AG04450 (cell line): ENCODE measurements at places on chromosomes 1 and 21.

- DNase-seq = no peak
Measured at GRCh38 chr1:33328817-33329216, 7.9 kb upstream of the A3GALT2 start.

DNA sequence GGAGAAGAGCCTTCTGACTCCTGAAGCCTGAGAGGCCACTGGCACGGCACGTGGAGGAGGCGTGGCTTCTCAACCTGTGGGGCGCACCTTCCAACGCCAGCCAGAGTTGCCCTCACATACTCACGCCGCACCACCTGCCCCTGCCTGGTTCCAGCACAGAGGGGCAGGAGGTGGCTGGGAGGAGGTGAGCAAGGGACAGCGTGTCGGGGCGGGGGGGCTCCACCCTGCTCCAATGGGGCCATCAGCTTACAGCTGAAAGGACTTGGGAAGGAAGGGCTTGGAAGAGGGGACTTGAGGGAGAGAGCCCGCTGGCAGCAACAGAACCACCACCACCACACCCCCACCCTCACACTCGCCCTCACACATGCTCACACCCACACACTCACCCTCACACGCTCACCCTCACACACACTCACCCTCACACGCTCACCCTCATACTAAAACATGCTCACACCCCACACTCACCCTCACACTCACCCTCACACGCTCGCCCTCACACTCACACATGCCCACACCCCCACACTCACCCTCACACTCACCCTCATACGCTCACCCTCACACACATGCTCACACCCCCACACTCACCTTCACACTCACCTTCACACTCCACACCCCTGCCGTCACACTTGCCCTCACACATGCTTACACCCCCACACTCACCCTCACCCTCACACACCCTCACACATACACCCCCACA is 41.6 kb upstream of the EDN2 start:
- no peak for DNase-seq

- no peak for DNase-seq
Measured at GRCh38 chr1:109199710-109200109, 14.0 kb upstream of the SARS1 start.

- DNase-seq = no peak
Measured at GRCh38 chr1:55641947-55642346, 426.8 kb upstream of the USP24 start.

DNA sequence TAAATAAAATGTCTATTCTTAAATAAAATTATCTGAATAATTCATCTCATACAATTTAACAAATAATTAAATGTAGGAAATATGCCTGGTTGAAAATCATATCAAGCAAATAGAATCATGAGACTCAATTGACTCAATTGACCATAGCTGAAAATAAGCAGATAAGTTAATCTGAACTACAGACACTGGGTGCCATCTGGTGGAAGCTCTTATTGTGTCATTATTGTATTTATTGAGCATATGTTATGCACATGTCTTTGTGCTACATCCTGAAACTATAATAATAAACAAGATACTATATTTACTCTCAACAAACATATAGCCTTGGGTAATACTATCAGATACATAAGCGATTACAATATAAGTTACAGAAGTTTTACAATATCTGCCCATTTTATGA is 41.0 kb downstream of the BRINP3 start:
- DNase-seq = peak; percentile 30

- DNase-seq = no peak
Measured at GRCh38 chr1:70429219-70429618, 18.2 kb downstream of the CTH start.

DNA sequence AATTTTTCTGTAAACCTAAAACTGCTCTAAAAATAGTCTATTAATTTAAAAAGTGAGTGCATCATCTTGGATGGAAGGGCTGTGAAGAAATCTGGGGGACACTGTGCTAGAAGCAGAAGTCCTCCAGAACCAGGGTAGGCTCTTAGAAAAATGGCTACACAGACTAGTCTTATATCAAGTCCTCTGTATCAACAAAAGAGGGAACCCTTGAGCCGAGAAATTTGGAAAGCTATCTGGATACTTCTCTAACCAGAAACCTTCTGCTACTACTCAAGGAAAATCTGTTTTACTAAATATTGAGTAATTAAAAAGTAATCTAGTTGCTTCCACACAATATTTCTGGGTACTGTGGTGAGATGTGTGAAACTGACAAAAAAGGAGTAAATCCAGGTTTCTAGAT is 92.1 kb downstream of the WDR3 start:
- no peak for DNase-seq

- no peak for DNase-seq
Measured at GRCh38 chr1:147745271-147745670, 15.1 kb downstream of the GJA5 start.

GRCh38 chr1:216410026-216410425 is 13.2 kb downstream of the USH2A start:
- no peak for DNase-seq

DNA sequence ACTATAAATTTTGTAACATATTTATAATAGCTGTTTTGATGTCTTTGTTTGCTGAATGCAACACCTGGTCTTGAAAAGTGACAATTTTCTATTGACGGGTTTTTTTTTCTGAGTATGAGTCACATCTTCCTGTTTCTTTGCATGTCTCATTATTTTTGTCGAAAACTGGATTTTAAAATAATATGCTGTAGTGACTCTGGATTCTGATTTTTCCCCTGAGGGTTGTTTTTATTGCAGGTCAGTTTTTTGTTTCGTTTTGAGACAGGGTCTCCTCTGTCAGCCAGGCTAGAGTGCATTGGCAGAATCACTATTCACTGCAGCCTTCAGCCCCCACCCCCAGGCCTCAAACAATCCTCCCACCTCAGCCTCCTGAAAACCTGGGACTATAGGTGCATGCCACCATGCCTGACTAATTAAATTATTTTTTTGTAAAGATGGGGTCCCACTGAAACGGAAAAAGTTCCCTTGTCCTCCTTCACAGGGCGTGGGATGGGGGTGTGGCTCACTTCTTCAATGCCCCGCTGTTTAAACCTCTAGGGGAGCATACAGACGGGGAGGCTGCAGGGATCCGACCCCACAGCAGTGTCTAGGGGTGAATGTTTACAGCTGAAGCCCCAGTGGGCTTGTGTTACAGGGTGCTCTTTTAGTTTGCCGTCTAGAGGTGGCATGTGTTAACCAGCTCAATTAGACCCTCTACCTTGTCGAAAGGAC is 11.3 kb upstream of the PPIE start:
- no peak for DNase-seq

DNA sequence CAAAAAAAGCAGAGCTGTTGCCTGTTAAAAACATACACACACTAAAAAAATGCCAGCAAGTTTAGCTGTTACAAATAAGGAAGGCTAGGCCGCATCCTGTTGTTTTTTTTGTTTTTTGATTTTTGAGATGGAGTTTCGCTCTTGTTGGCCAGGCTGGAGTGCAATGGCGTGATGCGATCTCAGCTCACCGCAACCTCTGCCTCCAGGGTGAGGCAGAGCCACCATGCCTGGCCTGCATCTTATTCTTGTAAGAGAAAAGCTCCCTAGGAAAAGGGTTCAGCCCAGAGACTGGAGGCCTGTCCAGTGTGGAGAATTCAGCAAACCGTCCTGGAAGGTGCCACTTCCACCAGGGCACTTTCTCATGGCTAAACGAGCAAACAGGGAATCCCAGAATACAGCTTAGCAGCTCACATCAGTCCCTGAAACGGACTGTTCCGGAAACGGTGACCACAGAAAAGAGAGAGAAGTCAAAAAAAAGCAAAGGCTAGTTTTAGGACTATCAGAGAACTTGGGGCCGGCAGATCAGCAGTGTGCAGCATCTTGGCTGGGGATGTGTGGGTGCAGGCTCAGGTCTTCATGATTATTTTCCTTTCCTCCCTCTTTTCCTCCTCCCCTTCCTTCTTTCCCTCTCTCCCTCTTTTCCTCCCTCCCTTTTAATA is 283.6 kb downstream of the AJAP1 start:
- DNase-seq = no peak
